ENCODE measurements at places on chromosomes 1 and 21.

DNA sequence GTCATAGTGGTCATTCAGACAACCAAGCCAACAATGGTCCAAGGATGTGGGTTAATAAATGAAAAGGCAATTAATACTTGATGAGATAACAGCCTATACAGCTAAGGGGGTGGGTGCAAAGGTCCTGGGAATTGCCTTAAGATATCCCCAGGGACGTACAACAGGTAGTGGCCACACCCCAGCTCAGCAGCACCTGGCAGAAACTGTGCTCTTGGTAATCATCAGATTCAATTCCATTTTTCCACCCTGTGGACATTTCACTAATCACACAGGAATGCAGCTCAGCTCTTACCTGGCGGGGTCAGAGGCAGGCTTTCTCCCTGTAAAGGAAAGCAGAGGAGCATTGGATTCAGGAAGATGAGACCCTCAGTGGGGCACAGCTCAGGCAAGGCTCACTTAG, 32.9 kb downstream of the FCRL5 start:
- DNase-seq, result no peak

- DNase-seq, result no peak
These were observed 213.0 kb downstream of the CAMTA1 start for GRCh38 chr1:6998267-6998666.

DNA sequence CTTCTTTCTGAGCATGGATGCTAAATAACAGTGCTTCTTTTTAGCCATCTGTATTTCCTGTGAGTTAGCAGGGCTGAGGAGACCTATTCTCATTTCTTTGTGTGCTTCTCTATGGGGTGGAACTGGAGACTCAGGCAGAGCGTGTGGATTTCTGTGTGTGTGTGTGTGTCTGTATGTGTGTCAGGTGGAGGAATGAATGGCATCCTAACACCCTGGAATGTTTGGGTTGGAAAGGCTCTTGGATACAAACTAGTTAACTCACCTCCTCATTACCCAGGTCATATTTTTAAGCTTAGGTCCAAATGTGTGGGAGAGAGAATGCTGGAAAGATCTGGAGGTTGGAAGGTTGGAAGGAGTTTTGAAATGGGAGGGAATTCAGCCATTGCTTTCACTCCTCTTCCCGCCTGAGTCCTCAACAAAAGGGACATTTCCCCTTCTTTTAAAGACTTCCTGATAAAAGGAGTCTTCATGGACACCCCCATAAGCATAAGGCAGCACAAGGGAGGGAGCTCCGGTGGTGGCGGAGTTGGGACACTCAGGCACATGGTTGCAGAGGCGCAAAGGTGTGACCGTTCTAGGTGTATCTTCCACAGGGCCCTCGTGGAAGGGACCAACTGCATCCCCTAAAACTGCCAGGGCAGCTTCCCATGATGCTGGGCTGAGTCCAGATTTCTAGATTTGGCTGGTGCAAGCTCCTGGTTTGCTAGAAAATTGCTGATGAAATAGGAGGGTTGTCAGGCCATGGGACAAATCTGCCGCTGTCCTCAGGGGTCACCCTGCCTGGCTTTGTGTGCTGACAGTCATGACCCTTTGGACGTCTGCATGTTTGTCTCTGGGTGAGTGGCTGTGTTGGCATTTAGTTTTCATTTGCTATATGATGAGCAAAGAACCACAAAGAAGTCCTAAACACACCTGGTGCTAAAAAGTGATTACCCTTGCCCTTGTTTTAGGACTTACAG, 37.6 kb downstream of the MTARC1 start:
- DNase-seq, result no peak

- DNase-seq, result no peak
These were observed 4.0 kb downstream of the FTCD start for GRCh38 chr21:46151261-46151988.

DNA sequence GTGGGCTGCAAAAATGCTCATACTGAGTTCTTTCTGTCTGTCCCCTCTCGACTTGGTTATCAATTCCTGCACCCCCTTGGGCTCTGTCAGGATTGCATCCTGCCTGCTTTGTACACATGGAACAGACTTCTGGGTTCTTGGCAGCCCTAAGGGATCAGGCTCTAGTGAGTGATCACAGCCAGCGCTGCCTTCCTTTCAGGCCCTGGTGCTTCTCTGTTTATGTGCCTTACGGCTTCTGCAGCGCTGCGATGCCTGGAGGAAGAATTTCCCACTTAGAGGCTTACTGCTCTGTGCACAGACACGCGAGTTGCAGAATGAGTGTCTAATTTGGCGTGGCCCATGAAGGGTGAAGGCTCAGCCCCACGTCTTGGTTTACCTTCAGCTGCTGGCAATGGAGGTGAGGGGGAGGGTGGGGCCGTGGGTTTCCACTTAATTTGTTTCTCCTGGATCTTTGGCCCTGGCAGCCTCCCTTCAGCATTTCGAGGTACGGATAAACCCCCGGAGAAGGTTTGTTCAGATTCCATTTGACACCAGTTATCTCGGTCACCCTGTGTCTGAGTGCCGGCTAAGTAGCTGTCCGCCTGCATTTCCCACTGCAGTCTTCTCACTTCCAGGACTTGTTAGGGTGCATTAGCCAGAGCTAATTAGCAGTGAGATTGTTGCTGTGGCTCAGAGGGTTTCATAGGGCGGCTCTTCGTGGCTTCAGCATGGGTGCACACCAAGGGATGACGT, 227.3 kb downstream of the DYRK1A start:
- no peak for DNase-seq

- DNase-seq, result no peak
These were observed 30.0 kb downstream of the KCND3 start for GRCh38 chr1:111959436-111959835.

GRCh38 chr21:36591326-36591970, 107.5 kb upstream of the SIM2 start:
- DNase-seq, result no peak
